ENCODE measurements at places on chromosomes 2 and 18.

DNA sequence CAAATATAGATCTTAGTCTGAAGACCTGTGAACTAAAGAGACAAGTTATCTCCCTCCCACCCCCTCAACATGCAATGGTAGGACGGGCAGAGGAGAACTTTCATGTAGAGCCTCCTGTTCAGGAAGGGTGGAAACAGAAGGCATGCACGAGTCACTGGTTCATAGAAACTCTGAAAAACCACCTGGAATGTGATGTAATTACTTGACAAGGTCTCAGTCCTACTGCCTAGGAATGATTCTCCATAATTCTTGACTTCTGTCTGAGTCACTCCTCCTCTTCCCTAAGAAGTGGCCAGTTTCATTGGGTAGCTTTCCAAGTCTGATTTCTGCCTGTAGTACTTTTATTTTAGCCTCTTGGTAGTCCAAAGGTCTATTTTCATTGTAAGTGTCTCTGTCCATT is 277.3 kb downstream of the PTPRM start:
- DNase-seq: no peak

GRCh38 chr18:61034580-61034979 is 298.6 kb upstream of the CDH20 start:
- no peak for DNase-seq

DNA sequence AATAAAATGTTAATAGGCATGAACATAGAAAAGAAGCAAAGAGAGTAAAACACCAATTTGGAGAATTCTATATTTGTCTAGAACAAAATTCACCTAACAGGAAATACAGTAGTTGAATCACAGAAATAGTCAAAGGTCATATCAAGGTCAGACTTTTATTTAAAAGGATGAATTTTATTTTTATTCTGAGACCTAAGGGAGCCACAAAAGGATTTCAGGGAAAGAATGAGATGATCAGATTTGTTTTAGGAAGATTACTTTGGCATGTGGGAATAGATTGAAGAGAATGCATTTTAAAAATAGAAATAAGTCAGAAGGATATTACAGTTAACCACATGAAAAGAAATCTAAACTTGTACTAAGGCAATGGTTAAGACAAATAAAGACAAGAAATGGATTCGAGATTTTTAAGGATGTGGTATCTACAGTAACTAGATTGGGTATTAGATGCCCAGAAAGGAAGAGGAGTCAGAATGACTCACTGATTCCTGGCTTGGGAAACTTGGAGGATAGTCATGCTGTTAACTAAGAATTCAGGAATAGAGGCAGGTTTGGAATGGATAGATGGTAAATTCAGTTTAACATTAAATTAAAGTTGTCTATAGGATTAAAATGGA is 56.0 kb downstream of the METTL4 start:
- peak; percentile 82 for DNase-seq

- no peak for DNase-seq
These were observed 1.2 kb downstream of the PPP1CB start for GRCh38 chr2:28752631-28753376.

DNA sequence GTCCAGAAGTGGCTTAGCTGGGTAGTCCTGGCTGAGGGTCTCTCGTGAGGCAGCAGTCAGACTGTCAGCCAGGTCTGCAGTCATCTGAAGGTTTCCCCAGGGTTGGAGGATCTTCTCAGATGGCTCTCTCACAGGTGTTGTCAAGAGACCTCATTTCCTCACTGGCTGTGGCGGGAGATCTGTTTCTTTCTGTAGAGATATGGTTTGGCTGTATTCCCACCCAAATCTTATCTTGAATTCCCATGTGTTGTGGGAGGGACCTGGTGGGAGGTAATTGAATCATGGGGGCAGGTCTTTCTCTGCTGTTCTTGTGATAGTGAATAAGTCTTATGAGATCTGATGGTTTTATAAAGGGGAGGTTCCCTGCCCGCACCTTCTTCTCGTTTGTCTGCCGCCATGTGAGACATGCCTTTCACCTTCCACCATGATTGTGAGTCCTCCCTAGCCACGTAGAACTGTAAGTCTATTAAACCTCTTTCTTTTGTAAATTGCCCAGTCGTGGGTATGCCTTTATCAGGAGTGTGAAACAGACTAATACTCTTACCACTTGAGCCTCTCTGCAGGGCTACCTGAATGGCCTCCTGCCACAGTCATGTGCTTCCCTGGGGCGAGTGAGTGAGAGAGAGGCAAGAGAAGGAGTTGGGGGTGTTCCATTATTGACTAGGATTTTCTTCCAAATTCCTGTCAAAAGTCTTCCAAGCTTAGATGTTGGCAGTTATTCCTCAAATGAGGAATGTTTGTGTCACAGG is 23.6 kb downstream of the MALT1 start:
- no peak for DNase-seq

DNA sequence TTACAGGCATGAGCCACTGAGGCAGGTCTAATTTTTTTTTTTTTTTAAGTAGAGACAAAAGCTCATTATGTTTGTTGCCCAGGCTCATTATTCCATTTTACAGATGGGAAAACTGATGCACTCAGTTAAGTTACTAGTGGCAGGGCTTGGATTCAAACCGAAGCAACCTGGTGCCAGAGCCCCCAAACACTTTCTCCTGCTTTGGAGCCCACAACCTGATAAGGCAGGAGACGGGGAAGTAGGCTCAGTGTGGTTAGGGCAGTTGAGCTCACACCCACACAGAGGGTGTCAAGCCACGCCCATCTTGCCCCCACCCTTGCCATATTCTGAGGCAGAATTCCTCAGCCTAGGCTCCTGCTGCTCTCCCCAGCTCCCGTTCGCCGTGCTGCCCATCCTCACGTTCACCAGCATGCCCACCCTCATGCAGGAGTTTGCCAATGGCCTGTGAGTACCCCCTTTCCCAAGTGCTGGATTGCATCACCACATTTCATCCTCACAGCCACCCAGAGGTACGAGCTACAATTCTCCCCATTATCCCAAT is 5.8 kb upstream of the CTDSP1 start:
- no peak for DNase-seq

DNA sequence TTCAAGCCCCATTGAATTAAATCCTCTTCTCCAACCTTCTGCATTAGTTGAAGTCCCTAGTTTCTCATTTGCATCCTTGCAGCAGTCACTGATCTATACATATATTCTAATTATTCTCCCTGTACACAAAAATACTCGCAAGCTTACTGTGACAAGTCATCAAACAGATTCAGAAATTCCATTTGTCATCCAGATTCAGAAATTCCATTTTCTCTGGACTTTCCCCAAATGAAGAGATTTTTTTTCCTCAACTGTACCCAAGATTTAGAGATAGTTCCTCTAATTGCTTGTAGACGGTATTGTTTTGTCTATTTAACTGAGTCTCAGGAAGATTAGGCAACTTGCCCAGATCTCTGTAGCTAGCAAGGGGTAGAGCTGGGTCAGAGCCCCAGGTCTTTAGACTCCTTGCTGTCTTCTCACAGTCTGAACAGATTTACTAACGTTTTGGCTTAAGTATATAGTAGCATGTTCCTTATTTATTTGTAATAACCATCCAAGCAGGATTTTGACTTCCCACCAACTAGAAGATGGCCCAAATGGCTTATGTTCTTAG is 34.2 kb downstream of the RAB12 start:
- DNase-seq: no peak

DNA sequence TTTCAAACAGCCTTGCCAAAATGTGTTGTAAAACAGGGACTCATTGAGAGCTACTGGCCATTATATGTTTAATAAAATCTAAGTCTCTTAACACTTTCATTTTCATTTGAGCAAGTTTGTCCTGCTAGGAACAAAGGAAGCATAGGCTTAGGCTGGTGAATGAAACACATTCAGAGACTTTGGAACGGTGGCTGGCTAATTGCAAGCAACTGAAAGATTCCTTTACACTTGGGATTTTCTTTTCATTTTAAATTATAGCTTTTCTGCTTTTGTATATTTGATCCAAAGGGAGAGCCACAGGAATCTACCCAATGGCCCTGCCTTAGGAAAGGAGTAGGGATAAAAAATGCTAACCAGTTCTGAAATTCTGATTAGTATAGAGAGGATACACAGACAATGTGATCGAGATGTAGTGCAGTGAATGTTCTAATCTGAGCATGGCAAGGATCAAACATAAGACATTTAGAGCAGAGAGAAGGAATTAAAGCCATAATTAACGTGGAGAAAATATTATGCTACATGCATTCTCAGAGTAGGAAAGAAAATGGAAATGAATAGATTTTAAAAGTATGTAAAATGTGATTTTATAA is 911.4 kb upstream of the SLC39A10 start:
- DNase-seq: no peak

DNA sequence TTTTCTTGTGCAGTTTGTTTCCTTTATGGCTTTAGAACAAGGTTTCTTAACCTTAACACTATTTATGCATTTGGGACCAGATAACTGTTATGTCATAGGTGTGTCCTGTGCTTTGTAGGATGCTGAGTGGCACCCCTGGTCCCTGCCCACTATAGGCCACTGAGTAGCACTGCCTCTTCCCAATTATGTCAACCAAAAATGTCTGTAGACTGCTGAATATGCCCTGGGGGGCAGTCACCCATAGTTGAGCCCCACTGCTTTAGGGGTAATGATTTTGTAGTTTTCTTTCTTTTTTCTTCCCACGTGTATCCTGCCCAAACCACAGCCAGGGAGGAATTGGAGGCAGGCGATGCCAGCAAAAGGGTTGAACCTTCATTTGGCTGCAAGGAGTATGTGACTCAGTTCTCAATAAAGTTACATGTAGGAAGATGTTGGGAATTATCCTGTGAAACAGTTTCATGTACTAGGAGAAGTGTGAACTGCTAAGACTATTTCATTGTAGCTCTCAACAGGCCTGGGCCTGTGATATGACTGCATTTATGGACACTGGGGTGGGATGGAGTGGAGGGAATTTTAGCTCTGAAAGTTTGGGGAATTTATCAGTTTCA is 65.7 kb downstream of the FMNL2 start:
- no peak for DNase-seq

GRCh38 chr18:6746386-6746960 is 17.0 kb downstream of the ARHGAP28 start:
- no peak for DNase-seq

- DNase-seq: no peak
These were observed 135.2 kb upstream of the RNF152 start for GRCh38 chr18:62027914-62028520.

DNA sequence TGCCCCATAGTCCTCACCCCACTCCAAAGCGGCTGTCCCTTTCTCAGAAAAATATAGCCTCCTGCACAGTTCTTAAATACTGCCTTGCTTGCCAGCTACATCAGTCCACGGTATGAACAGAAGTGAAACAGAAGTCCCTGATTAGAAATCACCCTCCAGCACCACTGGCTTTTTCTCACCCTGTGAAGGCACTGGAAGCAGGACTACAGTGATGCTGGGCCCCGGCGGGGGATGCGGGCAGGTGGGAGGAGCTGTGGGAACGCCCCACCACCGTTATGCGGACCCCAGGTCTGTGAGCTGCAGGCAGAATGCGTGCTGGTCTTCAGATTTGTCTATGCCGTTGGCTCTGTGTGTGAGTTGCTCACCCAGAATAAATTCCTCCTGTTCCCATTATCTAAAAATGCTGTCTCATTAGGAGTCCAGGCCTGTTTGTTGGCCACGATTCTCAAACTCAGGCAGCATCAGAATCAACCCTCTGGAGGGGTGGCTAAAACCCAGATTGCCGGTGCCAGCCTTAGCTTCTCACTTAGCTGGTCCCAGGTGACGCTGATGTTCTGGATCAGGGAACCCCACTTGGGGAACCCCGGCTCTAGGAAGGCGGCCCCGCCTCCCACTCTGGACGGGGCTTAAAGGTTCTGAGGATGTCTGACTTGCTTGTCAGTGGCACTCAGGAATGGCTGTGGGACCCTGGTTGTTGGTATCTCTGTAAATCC is 224.8 kb upstream of the PXDN start:
- no peak for DNase-seq

DNA sequence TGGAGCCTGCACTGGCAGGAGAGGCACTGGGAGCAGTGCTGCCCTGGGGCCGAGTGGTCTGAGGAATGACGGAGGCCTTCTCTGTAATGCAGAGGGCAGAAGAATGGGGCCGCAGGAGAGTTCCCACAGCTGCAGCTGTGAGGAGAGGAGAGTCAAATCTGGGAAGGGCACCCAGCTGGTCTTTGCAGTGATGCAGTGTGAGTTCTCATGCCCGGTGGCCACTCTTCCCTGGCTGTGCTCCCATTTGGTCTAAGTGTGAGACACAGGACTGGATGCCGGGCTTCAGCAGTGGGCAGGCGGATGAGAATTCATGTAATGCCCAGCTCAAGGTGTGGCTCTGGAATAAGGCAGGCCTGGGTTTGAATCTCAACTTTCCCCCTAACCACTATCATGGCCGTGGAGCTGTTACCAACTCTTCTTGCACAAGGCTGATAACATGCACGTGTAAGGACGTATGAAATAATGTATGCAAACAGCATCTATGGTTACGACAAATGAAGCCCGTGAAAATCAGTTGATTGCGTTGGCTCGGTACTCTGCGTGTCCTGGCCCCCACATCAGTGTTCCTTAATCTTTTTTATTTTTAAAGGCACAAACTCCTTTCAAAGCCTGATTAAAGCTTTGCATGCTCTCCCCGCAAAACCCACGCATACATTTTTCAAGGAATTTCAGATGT is 71.6 kb downstream of the ACKR3 start:
- DNase-seq: no peak

GRCh38 chr2:211159972-211160371 is 603.6 kb downstream of the CPS1 start:
- DNase-seq: no peak

- DNase-seq: no peak
These were observed 51.0 kb upstream of the PGAP1 start for GRCh38 chr2:196977507-196977906.

DNA sequence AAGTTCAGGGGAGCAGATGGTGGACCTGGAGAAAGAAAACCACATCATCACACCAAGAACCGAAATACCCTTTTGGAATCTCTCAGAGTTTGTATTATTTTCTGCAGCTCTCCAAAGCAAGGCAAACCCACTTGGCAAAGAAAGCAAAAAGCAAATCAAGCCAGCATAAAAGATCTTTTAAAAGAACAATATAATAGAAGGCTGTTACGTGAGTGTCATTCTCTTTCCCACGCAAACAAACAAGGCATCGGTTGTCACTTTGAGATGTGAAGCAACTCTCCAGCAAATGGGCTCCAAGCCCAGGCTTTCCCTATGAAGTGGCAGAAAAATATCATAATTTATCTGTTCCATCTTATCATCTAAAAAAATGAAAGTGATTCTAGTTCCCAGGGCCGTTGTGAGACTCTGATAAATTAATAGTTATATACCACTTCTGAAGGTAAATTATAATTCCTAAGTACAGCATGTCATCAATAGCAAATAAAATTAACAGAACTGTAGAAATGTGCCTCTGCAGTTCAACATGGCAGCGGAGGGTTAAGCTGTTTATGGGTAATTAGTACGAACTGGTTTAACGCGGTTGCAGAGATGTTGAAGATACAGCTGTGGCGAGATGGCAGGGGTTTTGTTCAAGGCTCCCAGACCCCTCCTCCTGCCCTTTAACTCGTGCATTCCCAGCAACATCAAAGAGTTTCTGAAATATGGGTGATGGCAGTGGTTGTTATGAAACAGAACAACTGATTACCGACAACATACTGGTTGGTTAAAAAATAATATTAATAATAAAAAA is 89.2 kb downstream of the EPHA4 start:
- DNase-seq: no peak

- DNase-seq: no peak
These were observed 197.4 kb upstream of the NCKAP5 start for GRCh38 chr2:133765658-133766057.

- no peak for DNase-seq
These were observed 482.5 kb downstream of the BCL11A start for GRCh38 chr2:60070736-60071489.

- no peak for DNase-seq
These were observed 577.3 kb downstream of the EPHA4 start for GRCh38 chr2:220994846-220995245.

All from AG09309 (cell line).